Activated CD4-positive, alpha-beta T cell treated with anti-CD3 and anti-CD28 coated beads, Interleukin-2, amount 10 ng/mL, durations not matched to agents 7 days and 5 days (primary cell): ENCODE measurements at places on chromosomes 5 and 9.
A peak's percentile ranks its signal among the peaks of the same experiment; 100 is the strongest.

- H3K27ac ChIP-seq: no peak overlapping the region
- no peaks in the 10 kb centered on the region for H3K36me3 ChIP-seq
- no peaks in the 10 kb centered on the region for H3K4me1 ChIP-seq
Measured at GRCh38 chr9:134730761-134731496, 89.3 kb downstream of the COL5A1 start.

- peaks cover 60% of the 10 kb centered on the region for H3K4me1 ChIP-seq
- no peaks in the 10 kb centered on the region for H3K27me3 ChIP-seq
- H3K27ac ChIP-seq: peak overlapping the region; percentile 82
- H3K36me3 ChIP-seq: peaks cover 60% of the 10 kb centered on the region
- peak; percentile 76 for DNase-seq
Measured at GRCh38 chr9:129944506-129945116, 98.4 kb downstream of the FNBP1 start.

DNA sequence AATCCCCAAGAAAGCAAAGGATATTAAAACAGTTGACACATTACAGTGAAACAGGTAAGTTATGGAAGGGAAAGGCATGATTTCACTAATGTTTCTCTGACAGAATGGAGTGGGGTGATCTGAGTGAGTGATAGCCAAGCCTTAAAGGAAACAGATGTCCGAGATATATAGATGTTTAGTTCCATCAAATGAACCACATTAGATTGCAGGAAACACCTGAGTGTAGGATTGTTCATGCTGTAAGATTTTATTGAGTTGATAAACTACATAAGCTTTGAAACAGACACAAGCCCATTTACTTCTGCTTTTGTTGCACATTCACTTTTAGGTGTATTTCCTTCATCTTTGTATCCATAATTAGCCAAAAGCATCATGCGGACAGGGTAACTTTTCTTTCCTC, 167.1 kb upstream of the PPP1R2B start:
- H3K36me3 ChIP-seq: no peaks in the 10 kb centered on the region
- no peak for DNase-seq
- no peaks in the 10 kb centered on the region for H3K4me1 ChIP-seq
- no peak overlapping the region for H3K4me3 ChIP-seq

DNA sequence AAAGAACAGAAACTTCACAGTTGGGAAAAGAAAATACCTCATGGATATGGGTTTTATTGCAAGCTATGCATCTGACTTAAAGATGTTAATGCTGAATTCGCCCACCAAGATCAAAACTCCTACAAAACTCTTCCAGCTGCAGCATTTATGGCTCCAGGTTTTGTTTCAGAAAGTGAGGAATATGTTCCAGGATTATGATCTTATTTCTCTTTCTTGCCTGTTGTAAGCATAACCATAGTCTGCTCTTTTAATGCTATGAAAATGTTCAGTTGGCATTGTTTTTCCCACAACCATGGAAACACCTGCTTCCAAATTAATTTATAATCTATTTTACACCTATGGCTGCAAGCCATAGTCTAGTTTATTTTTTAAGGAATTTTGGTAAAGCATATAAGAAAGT, 34.9 kb upstream of the FST start:
- H3K27me3 ChIP-seq: peaks cover 8% of the 10 kb centered on the region
- no peaks in the 10 kb centered on the region for H3K36me3 ChIP-seq
- no peak overlapping the region for H3K27ac ChIP-seq
- no peak overlapping the region for H3K4me3 ChIP-seq
- no peaks in the 10 kb centered on the region for H3K4me1 ChIP-seq

GRCh38 chr5:1946122-1946677, 63.5 kb upstream of the IRX4 start:
- H3K27me3 ChIP-seq: peaks cover 13% of the 10 kb centered on the region
- H3K4me1 ChIP-seq: no peaks in the 10 kb centered on the region
- H3K36me3 ChIP-seq: no peaks in the 10 kb centered on the region
- H3K4me3 ChIP-seq: no peak overlapping the region
- no peak for DNase-seq

DNA sequence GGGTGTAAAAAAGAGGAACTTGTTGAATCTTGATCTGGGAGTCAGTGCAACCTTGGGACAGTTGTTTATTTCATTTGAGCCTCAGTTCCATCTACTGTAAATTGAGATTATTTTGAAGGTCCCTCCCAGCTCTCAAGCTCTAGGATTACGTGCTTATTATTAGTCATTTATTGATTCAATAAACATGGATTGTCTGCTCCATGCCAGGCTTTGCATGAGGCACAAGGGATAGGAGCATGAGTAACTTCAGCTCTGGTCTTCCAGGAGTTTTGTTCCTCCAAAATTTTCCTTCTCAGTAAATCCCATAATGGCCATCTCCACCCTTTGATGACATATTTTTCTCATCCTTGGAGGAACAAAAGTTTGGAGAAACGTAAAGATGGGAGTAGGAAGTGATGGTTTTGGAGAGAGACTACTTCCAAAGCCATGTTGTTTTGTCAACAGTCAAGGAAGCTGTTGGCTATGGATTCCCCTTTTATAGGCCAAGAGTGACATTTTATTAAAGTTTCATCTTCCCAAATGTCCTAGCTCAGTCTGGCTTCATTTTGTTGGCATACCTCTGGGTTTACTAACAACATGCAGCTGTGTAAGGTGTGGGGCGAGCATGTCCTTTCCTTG, 244.6 kb downstream of the DMRT2 start:
- H3K4me3 ChIP-seq: no peak overlapping the region
- DNase-seq: no peak
- H3K4me1 ChIP-seq: no peaks in the 10 kb centered on the region
- no peak overlapping the region for H3K27ac ChIP-seq
- no peaks in the 10 kb centered on the region for H3K27me3 ChIP-seq

DNA sequence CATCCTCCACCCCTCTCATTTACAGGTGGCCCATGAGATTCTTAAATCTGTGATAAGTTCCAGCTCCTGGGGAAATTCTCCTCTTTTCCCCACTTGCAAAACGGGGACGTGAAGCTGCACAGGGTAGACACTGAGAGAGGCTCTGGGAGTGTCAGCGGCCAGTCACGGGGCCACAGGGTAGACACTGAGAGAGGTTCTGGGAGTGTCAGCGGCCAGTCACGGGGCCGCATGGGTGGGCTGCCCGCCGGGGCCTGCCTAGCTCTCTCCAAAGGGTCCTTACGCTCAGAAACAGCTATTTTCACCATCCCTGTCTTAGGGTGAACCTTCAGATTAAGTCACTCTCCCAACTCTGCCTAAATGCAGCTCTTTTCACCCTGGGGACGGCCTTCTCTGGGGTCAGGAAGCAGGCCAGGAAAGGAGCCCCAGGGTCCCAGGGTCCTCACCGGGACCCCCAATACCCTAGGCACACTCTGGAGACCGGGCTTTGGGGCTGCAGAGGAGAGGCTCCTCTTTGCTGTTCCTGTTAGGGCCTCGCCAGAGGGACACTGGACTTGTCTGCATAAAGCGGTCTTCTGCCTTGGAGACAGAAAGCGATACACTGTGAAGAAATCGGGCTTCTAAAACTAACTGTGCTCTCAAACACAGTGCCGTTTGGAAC, 1.5 kb downstream of the FAM78A start:
- DNase-seq: no peak
- H3K27me3 ChIP-seq: no peaks in the 10 kb centered on the region
- peak overlapping the region; percentile 96 for H3K4me3 ChIP-seq
- peak overlapping the region; percentile 95 for H3K27ac ChIP-seq
